ENCODE measurements at places on chromosomes 5 and 9.
A peak's percentile ranks its signal among the peaks of the same experiment; 100 is the strongest.

DNA sequence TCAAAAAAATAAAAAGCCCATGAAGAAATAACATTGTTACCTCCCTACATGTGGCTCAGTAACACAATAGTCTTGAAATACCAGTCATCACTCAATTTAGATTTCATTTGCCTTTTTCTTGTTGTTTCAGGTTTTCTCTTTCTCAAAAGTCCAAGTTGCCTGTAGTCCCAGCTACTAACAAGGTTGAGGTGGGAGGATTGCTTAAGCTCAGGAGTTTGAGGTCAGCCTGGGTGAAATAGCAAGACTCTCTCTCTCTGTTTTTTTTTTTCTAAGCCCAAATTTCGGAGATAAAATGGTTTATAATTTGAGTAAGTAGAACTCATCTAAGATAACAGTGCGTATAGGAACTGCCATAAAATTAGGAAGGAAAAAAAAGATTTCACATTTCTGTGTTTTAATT, 17.5 kb upstream of the NDUFS4 start:
- no peak for DNase-seq

GRCh38 chr5:160494451-160494850, 72.8 kb downstream of the PTTG1 start:
- no peak for DNase-seq

GRCh38 chr9:99266255-99267023, 44.4 kb downstream of the SEC61B start:
- peak; percentile 42 for DNase-seq

DNA sequence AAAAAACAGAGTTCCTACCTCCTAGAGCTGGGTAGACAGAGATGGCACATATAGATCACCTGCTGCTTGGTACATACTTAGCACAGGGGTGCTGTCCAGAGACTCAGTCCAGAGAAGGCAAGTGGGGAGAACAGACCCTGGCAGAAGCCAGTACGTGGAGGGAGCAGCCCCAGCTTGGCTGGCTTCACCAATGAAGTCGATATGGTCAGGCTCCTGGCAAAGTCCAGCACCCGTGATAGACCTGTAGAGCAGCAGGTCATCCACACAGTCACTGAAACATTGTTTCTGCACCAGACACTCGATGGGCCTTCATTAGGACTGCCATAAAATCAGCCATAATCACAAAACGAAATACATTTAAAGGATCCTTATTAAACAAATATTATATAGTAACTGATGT, 45.8 kb downstream of the WHRN start:
- no peak for DNase-seq

All from Panc1 (cell line).